ENCODE measurements at places on chromosomes 1 and 21. TPM values are rescaled to one million over a fixed set of nuclear protein-coding genes. Genes with fewer than 3 reads are reported as not detected.

DNA sequence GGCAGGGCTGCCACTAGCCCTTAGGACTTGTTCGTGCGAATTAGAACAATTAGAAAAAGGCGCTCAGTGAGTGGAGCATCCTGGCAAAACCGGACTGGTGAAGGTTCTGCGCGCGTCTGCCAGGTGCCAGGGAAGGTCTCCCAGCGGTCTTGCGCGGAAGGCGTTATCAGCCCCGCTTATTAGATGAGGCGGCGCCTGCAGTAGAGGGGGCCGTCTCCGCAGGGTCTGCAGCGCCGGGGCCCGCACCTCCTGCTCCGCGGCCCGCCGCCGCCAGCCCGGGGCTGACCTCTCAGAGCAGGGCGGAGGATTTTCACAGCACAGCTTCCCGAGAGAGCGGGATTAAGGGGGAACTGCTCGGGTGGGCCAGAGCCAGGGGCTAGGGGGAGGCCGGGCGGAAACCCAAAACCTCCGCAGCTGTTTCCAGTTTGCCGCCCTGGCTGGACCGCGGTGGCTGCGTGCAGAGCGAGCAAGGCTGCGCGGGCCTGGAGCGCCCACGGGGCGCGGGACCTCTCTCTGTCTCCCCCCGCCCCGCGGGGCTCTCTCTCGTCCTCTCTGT is 155.2 kb downstream of the FOXD2 start:
- no peaks in the 10 kb centered on the region for H3K36me3 ChIP-seq
- H3K4me1 ChIP-seq: peaks cover 11% of the 10 kb centered on the region
- H3K4me3 ChIP-seq: peak overlapping the region; percentile 34
- no peak overlapping the region for H3K27ac ChIP-seq
- peak; percentile 87 for DNase-seq

- no peaks in the 10 kb centered on the region for H3K4me1 ChIP-seq
- H3K4me3 ChIP-seq: no peak overlapping the region
- no peak overlapping the region for H3K27ac ChIP-seq
Observed at GRCh38 chr1:85398391-85399064, 66.4 kb downstream of the DDAH1 start.

- no peaks in the 10 kb centered on the region for H3K4me1 ChIP-seq
- DNase-seq: no peak
- H3K36me3 ChIP-seq: no peaks in the 10 kb centered on the region
- no peak overlapping the region for H3K27ac ChIP-seq
- H3K4me3 ChIP-seq: no peak overlapping the region
- H3K27me3 ChIP-seq: no peaks in the 10 kb centered on the region
Observed at GRCh38 chr1:190908246-190908645, 430.6 kb upstream of the BRINP3 start.

The AVPR1B gene
- not detected for total RNA-seq

The PRR9 gene
- not detected for total RNA-seq

The MAB21L3 gene
- total RNA-seq: 0.17 TPM

The TSPEAR gene
- 0.23 TPM for total RNA-seq

The FAM3B gene
- total RNA-seq: not detected

Data from esophagus muscularis mucosa (tissue), 4 donors.